ENCODE measurements at places on chromosomes 5 and 9. TPM values are rescaled to one million over a fixed set of nuclear protein-coding genes. Genes with fewer than 3 reads are reported as not detected.

DNA sequence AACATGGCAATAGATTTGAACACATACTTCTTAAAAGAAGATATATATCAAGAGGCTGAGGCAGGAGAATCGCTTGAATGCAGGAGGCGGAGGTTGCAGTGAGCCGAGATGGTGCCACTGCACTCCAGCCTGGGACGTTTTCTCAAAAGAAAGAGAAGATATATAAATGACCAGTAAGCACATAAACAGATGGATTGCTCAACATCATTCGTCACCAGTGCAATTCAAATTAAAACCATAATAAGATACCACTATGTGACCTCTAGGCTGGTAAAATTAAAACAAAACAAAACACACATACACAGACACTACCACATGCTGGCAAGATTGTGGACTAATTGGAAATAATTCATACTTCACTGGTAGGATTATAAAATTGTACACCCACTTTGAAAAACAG, 5.3 kb upstream of the TXN start:
- H3K27me3 ChIP-seq = no peaks in the 10 kb centered on the region
- peaks cover 6% of the 10 kb centered on the region for H3K4me1 ChIP-seq
- H3K4me3 ChIP-seq = no peak overlapping the region

DNA sequence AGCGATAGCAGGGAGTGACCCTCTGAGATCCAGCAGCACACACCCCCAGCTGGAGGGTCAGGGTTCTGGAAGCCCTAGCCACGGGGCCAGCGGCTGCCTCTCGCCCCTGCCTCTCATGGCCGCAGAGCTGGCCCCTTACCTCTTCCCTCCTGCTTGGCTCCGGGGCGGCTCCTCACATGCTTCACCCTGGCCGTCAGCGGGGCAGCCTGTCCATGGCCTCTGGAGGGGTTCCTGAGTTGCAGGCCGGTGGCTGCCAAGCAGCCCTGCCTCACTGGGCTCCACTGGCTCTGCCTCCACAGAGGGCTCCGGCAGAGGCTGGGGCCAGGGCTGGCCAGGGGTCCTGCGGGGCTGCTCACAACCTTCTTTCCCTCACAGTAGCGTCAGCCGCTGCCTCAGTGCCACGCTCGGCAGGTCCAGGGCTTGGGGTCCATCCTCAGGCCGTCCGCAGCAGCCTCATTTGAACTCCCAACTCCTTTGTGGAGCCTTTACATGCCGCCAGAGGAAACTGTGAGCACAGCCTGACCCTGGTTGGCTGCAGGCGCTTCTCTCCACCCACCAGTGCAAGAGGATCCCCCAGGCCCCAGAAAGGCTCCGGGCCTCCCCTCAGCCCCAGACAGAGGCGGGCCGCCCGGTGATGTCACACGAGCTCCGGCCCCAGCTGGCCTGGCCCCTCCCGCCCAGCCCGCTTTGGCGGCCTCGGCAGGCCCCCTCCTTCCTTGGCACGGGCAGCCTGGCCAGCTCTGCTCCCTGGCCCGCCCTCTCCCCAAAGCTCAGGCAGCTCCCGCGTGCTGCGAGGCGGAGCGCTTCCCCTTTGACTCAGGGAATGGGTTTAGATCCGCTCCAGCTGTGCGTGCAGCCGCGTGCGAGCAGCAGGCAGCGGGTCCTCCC, at the start of gene ANGPTL2:
TSS of gene ANGPTL2 (minus strand) at position 460 of the 888 bp plus-strand sequence. CDS start 13,904 bp downstream, outside the sequence.
- DNase-seq = no peak
- no peaks in the 10 kb centered on the region for H3K36me3 ChIP-seq
- H3K4me1 ChIP-seq = no peaks in the 10 kb centered on the region
- no peak within 1 kb of the TSS for H3K27ac ChIP-seq
- H3K27me3 ChIP-seq = peaks cover 9% of the 10 kb centered on the region
- no peak within 1 kb of the TSS for H3K4me3 ChIP-seq

- H3K27ac ChIP-seq = no peak overlapping the region
- H3K4me3 ChIP-seq = no peak overlapping the region
- no peak for DNase-seq
- peaks cover 53% of the 10 kb centered on the region for H3K36me3 ChIP-seq
- H3K27me3 ChIP-seq = no peaks in the 10 kb centered on the region
- no peaks in the 10 kb centered on the region for H3K4me1 ChIP-seq
Measured at GRCh38 chr9:132381966-132382541, 24.6 kb downstream of the TTF1 start.

- H3K4me1 ChIP-seq = no peaks in the 10 kb centered on the region
- no peak overlapping the region for H3K27ac ChIP-seq
- DNase-seq = no peak
- H3K36me3 ChIP-seq = no peaks in the 10 kb centered on the region
Measured at GRCh38 chr5:96836817-96837216, 29.1 kb upstream of the ERAP1 start.

DNA sequence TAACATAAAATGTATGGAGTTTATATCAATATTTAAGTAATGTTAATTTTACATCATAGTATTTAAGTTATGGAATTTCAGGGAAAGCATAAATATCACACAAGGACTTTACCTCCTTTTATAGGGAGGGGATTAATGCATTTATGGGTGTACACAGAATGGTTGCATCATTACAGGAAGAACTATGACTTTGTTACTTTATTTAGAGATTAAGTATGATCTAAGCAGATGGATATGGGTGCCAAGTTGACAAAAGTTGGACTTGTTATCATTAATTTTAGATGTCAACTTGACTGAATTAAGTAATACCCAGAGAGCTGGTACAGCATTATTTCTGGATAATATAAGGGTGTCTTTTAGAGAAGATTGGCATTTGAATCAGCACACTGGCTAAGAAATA, 160.5 kb upstream of the CDH10 start:
- no peaks in the 10 kb centered on the region for H3K4me1 ChIP-seq
- DNase-seq = no peak
- H3K27ac ChIP-seq = no peak overlapping the region
- no peaks in the 10 kb centered on the region for H3K36me3 ChIP-seq
- H3K4me3 ChIP-seq = no peak overlapping the region

GRCh38 chr5:57906671-57907070, 424.1 kb upstream of the ACTBL2 start:
- no peak overlapping the region for H3K27ac ChIP-seq
- no peaks in the 10 kb centered on the region for H3K27me3 ChIP-seq
- no peak for DNase-seq
- H3K36me3 ChIP-seq = no peaks in the 10 kb centered on the region

DNA sequence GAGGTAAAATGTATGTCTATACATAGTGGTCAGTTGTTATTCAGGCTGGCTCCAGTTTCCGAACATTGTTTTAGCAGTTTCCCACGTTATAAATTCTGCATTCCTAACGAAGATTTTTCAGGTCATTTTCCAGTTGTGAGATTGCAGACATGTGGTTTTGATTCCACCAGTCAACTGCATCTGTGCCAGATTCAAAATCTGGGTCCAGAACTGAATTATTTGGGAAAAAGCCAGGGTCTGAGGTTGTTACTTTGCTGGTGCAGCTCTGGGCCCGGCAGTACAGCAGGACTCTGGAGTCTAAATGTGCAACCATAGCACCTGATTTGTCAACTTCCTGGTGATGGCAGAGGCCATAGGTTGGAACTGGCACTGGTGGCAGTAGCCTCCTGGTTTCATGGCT, 105.7 kb upstream of the MEGF10 start:
- H3K36me3 ChIP-seq = no peaks in the 10 kb centered on the region
- H3K4me1 ChIP-seq = no peaks in the 10 kb centered on the region
- H3K4me3 ChIP-seq = no peak overlapping the region
- H3K27ac ChIP-seq = no peak overlapping the region
- no peak for DNase-seq

GRCh38 chr5:178323961-178324360, 91.4 kb upstream of the PHYKPL start:
- H3K27me3 ChIP-seq = no peaks in the 10 kb centered on the region
- no peaks in the 10 kb centered on the region for H3K4me1 ChIP-seq
- H3K27ac ChIP-seq = no peak overlapping the region
- no peak overlapping the region for H3K4me3 ChIP-seq
- no peak for DNase-seq
- no peaks in the 10 kb centered on the region for H3K36me3 ChIP-seq

GRCh38 chr9:134919303-134919702, 1.6 kb upstream of the FCN1 start:
- no peak overlapping the region for H3K4me3 ChIP-seq
- H3K36me3 ChIP-seq = no peaks in the 10 kb centered on the region
- no peak for DNase-seq
- no peak overlapping the region for H3K27ac ChIP-seq

GRCh38 chr9:1747417-1747967, 267.7 kb upstream of the SMARCA2 start:
- H3K27me3 ChIP-seq = no peaks in the 10 kb centered on the region
- no peak overlapping the region for H3K4me3 ChIP-seq
- H3K27ac ChIP-seq = no peak overlapping the region

DNA sequence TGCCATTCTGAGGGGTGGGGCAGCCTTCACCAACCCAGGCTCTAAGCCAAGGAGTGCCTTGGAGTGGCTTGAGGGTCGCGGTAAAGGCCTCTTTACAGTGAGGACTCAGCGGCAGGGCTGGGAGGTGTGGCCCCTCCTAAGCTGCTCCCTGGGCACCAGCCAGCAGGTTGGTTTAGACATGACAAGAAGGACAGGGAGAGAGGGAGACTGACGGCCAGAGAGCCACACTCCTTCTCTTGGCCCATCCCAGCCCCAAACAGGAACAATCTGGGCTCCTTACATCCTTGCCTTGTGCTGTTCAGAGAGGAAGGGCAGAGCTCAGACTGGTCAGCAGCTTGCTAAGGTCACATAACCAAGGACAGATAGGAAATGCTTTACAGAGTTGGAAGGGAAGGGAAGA, 94.5 kb downstream of the LMX1B start:
- H3K36me3 ChIP-seq = no peaks in the 10 kb centered on the region
- H3K4me1 ChIP-seq = peaks cover 14% of the 10 kb centered on the region
- no peak overlapping the region for H3K4me3 ChIP-seq
- no peak overlapping the region for H3K27ac ChIP-seq

DNA sequence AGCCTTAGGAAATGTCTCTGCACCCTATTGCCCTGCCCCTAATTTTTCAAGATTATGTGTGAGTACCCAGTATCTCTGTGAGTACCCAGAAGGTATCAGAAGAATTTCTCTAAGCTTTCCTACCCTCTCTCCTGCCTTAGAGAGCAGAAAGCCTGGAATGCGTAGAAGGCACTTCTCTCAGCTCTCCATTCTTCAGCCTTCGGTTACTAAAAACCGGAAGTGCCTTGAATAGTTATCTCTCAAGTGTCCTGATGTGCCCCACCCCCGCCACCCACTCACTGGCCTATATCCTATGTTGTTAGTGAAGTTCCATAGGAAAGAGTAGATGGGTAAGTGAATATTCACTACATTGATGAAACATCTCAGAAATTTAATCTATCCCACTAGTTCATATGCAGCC, 210.7 kb upstream of the CDH10 start:
- H3K4me3 ChIP-seq = no peak overlapping the region
- H3K27ac ChIP-seq = no peak overlapping the region
- no peaks in the 10 kb centered on the region for H3K4me1 ChIP-seq
- no peak for DNase-seq

- no peaks in the 10 kb centered on the region for H3K4me1 ChIP-seq
- H3K36me3 ChIP-seq = peaks cover 14% of the 10 kb centered on the region
- no peak for DNase-seq
- no peak overlapping the region for H3K4me3 ChIP-seq
Measured at GRCh38 chr5:316210-317085, 5.1 kb upstream of the AHRR start.

DNA sequence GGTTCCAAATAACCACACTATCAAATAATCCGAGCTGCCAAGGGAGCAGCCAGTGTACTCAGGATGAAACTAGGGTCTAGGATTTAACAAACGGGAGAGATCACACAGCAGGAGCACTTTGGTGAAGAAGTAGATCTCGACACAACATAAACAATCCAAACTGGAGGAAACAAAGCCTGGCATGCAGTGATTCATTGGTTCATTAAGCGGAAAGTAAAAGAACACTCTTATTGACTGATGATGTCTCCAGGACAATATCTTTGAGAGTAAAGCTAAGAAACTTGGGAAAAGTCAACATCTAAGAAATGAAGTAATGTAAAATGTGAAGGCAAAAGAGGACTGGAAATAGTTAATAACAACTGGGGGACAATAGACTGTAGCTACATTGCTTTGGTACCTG, 1478.3 kb upstream of the CDH9 start:
- H3K36me3 ChIP-seq = no peaks in the 10 kb centered on the region
- H3K4me3 ChIP-seq = no peak overlapping the region
- H3K27ac ChIP-seq = no peak overlapping the region
- no peaks in the 10 kb centered on the region for H3K4me1 ChIP-seq
- no peaks in the 10 kb centered on the region for H3K27me3 ChIP-seq

- H3K4me3 ChIP-seq = no peak overlapping the region
- no peak for DNase-seq
- no peaks in the 10 kb centered on the region for H3K4me1 ChIP-seq
- H3K36me3 ChIP-seq = no peaks in the 10 kb centered on the region
- H3K27ac ChIP-seq = no peak overlapping the region
Measured at GRCh38 chr5:34455098-34455497, 201.0 kb upstream of the RAI14 start.

Gene GPRIN1
- 2.7 TPM for total RNA-seq

Gene GPR150
- total RNA-seq = 0.18 TPM

Gene SEPTIN8
- total RNA-seq = 38.1 TPM

Gene PCDHGB4
- total RNA-seq = not detected

Gene FOXD4L3
- total RNA-seq = not detected

Gene AK8
- not detected for total RNA-seq

Gene CHSY3
- not detected for total RNA-seq

All from CD8-positive, alpha-beta memory T cell (primary cell).